ENCODE measurements at places on chromosomes 7 and 10. TPM values are rescaled to one million over a fixed set of nuclear protein-coding genes. Genes with fewer than 3 reads are reported as not detected.

The SOSTDC1 gene
- total RNA-seq, result not detected

The GBX1 gene
- not detected for total RNA-seq

The IFIT5 gene
- total RNA-seq, result 18.2 TPM

The ATG9B gene
- total RNA-seq, result 0.11 TPM

The CTNNA3 gene
- not detected for total RNA-seq

The CYP2C8 gene
- not detected for total RNA-seq

The GFRA1 gene
- 6.6 TPM for total RNA-seq

The ZNF727 gene
- total RNA-seq, result not detected

The ZNF365 gene
- 11.2 TPM for total RNA-seq

The NEUROG3 gene
- not detected for total RNA-seq

The OR13A1 gene
- not detected for total RNA-seq

The CAPZA2 gene
- 264 TPM for total RNA-seq

The RGR gene
- not detected for total RNA-seq

Measured in HFFc6 (cell line).